ENCODE measurements at places on chromosomes 11 and 22. TPM values are rescaled to one million over a fixed set of nuclear protein-coding genes. Genes with fewer than 3 reads are reported as not detected.

DNA sequence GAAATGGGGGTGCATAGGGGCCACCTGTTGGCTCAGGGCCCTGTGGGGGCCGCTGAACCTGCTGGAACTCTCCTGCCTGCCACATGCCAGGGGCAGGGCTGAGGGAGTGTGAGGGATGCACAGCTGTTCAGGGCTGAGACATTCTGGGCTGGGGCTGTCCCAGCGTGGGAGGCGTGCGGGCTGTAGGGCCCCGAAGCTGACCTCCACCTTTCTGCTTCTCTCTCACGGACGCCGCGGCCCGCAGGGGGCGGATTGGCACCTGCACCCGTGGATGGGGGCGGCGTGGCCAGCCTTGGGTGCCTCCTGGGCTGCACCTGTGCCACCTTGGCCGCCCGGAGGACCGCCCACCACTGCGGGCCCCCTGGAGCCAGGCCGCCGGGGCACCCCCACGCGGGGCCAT, 4.1 kb downstream of the CCDC188 start:
- no peak for DNase-seq

GRCh38 chr11:68690671-68691401, 6.5 kb downstream of the GAL start:
- DNase-seq = no peak

The TSPAN32 gene
- not detected for total RNA-seq

The NCF4 gene
- 0.47 TPM for total RNA-seq

GRCh38 chr11:13947379-13947778, 15.1 kb upstream of the SPON1 start:
- DNase-seq = no peak

The OR4A16 gene
- not detected for total RNA-seq

The RASSF10 gene
- total RNA-seq = not detected

The KRTAP5-3 gene
- total RNA-seq = not detected

DNA sequence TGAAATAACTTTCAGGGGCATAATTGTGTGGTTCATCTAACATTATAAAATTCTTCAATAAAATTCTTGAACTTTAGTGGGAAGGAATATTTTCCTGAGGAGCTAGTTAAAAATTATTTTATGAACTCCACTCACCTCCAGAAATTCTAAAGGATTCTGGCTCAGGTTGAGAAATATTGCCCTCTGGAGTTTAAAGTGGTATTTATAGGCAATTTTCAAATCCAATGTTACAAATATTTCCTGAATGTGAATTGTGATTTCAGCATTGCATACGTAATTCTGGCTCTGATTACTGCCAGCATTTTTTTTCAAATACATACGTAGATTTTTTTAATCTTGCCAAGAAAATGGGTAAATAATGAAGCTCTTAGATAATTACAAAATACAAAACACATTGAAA, 598.2 kb upstream of the ANO3 start:
- peak; percentile 45 for DNase-seq

The RIBC2 gene
- 2.7 TPM for total RNA-seq

DNA sequence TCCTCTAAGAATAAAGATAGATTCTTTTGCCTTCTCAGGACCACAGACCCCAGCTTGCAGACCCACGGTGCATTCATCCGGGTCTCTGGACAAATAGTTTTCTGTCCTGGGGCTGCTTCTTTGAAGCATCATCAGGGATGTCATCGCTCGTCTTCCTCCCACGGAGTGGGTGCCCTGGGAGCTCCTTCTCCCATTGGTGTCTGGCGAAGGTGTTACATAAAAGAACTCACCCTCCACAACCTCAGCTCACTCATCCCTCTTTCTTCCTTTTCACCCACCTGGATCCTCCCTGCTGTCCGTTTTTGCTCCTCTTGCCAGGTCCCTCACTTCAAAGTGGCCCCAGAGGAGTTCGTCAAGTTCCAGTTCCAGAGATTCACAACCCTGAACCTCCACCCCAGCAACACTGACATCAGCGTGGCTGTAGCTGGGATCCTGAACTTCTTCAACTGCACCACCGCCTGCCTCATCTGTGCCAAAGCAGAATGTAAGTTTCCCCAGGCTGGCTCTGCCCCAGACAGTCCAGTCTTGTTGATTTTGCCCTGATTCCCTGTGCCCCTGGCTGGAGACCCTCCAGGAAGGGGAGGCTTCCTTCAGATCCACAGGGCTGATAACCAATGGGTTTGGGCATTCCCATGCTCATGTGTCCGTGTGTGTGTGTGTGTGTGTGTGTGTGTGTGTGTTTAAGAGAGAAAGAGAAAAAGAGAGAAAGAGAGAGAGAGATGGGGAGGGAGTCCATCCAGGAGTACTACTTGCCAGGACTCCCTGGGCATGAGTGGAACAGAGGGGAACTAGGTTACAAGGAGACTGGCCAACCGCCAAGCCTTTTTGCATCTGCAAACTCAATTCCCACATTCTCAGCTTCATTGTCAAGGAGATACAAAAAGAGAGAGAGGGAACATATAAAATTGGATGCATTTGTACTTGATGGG, 204.2 kb upstream of the TBCEL start:
- DNase-seq = no peak

- no peak for DNase-seq
Measured at GRCh38 chr11:76166314-76166713, 40.0 kb downstream of the WNT11 start.

GRCh38 chr22:48752451-48753380, 1075.0 kb downstream of the BRD1 start:
- DNase-seq = no peak

The OR51B2 gene
- 0.11 TPM for total RNA-seq

- DNase-seq = peak; percentile 70
Measured at GRCh38 chr11:46308631-46309419, 31.4 kb downstream of the CREB3L1 start.

GRCh38 chr22:21707677-21708076, 27.9 kb downstream of the YPEL1 start:
- no peak for DNase-seq

GRCh38 chr11:88086297-88086696, 88.9 kb downstream of the RAB38 start:
- no peak for DNase-seq

The TECTA gene
- total RNA-seq = 0.11 TPM

DNA sequence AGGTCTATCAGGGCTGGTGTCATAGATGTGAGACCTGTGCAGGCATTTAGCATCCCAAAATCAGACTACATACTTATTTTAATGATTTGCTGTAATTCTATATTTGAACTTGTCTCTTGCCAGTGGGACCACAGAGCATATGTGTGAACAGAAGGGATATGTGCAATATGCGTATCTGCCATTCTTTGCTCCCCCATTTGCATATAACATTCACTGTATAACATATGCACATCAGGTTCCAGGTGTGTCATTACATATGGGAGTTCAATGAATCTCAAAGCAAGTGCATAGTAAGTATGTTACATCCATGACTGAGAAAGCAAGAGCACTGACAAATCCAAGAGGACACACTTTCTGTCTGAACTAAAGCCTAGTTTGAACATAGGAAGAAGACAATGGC, 1115.1 kb upstream of the CNTN5 start:
- DNase-seq = no peak

DNA sequence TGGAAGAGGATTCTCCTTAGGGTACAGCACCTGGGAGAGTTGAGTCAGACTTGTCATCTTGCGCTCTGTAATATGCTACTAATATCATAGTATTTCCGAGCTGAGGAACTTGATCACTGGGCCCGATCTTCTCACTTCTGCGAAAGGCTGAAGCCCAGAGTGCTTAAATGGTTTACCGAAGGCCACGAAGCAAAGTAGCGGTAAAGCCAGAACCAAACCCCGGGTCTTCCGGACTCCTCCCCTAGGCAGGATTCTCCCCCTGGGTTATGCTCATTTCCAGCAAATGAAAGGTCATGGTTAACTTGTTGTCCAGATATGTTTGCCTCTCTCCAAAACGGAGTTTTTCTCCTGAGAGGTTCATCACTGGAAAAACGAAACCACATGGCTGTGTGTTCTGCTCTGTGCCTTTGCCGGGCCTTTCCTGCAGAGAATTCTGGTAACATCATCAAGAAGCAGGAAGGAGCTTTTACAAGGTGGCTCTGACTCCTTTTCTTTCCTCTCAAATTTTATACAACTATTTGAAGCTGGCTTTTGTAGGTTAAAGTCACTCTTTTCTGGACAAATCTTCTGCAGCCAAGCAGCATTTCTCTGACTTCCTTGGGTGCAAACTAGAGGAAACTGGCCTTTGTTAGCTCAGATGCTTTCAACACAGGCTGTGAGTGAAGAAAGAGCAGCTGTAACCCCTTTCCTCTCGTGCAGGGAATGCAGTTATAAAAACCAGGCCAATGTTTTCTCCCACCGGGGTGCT, 35.5 kb downstream of the UBASH3B start:
- DNase-seq = no peak

DNA sequence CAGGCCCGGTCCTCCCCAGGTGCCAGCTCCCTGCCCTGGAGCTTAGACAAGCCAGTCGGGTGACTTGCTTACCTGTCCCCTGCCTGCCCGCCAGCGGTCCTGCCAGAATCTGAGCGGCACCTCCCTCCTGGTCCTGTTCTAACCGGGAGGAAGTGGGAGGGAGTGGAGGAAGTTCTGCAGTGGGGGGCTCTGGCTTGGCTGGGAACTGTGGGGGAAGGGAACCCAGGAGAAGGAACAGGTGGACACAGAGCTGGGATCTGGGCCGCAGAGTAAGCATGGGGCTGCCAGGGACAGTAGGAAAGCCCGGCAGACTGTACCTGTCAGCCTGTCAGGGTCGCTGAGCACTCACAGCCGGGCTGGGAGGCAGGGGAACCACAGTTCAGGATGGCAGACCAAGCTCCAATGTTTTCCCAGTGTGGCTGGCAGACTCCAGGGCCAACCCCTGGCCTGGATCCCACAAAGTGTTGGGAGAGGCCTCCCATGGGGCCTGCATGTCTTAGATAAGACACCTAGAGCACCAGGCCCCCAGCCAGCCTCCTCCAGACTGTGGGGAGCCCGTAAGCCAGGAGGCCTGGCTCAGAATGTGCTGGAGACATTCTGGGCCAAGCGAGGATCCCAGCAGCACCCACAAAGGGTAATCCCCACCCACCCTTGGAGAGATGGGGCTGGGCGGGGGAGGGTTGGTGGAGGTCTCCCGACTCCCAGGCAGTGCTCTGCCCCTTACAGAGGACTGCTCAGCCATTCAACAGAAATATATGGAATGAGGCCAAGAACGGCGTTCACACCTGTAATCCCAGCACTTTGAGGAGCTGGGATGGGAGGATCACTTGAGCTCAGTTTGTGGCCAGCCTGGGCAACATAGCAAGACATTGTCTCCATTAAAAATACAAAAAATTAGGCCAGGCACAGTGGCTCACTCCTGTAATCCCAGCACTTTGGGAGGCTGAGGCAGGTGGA, 2.3 kb downstream of the CYB5R3 start:
- no peak for DNase-seq

The TP53I11 gene
- total RNA-seq = 32.8 TPM

DNA sequence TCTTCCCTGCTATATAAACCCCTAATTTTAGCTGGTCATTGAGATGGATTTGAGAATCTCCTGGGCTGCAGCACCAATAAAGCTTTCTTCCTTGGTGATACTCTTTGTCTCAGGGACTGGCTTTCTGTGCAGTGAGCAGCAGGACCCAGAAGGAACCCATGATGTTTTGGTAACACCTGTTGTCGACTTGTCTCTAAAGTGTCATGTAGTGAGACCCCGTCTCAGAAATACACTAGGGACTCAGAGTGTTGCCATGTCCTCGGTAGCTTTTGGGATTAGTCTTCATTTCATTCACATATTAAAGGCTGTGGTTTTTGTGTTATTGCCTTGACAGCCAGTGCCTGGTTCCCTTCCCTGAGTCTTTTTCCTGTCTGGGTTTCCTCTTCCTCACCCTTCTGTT, 1078.7 kb downstream of the TBC1D22A start:
- DNase-seq = no peak

The OR5P2 gene
- not detected for total RNA-seq

The PATE1 gene
- not detected for total RNA-seq

- DNase-seq = no peak
Measured at GRCh38 chr11:66317322-66317722, 478 bp upstream of the CD248 start.

Measured in PC-3 (cell line).